Psoas muscle (tissue), 8 donors: ENCODE measurements at places on chromosomes 7 and 10. TPM values are rescaled to one million over a fixed set of nuclear protein-coding genes. Genes with fewer than 3 reads are reported as not detected.

- H3K36me3 ChIP-seq, result no peaks in the 10 kb centered on the region
- no peak for DNase-seq
- H3K27ac ChIP-seq, result no peak overlapping the region
- no peaks in the 10 kb centered on the region for H3K27me3 ChIP-seq
These were observed 126.1 kb downstream of the PLXNA4 start for GRCh38 chr7:132450188-132450587.

DNA sequence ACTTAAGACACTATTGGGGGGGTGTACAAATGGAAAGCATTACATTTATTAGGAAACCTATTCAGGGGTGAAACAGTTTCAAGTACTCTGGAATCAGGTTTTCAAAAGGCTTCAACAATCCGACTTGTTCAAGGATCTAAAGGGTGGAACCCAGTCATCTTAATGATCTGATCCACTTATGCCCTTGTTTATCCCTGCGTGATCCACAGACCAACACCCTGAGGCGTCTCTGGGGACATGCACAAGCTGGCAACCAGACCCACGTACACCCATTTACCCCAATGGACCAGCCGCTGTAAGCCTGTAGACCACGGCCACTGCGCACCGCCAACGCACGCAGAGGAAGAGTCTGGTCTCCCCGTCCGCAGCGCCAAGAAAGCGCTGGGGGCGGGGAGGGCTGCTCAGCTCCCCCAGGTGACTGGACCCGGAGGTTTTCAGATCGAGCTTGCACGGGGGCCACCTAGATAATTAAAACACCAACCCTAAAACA, 13.4 kb downstream of the HNRNPF start:
- H3K27ac ChIP-seq, result peak overlapping the region; percentile 94
- peaks cover 40% of the 10 kb centered on the region for H3K4me1 ChIP-seq
- peaks cover 9% of the 10 kb centered on the region for H3K36me3 ChIP-seq
- peak overlapping the region; percentile 75 for H3K4me3 ChIP-seq
- no peaks in the 10 kb centered on the region for H3K27me3 ChIP-seq

DNA sequence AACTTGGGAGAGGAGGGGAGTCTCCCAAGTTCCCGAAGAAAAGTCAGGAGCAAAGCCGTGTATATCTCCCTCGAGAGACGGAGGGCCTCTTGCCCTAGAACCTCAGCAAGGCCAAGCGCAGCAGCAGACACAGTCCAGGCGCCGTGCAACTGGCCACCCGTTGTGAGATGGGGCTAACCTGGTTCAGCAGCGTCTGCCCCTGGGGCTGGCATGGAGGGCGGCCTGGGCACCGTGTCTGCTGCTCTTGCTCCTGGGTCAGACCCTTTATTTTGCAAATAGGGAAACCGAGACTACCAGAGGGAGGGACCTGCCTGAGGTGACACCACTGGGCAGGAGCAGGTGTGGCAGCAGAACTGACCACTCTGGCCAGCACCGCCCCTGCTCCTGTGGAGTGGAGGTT, 13.4 kb downstream of the ATP5MF start:
- no peaks in the 10 kb centered on the region for H3K4me1 ChIP-seq
- H3K27ac ChIP-seq, result no peak overlapping the region
- H3K36me3 ChIP-seq, result peaks cover 6% of the 10 kb centered on the region
- no peaks in the 10 kb centered on the region for H3K27me3 ChIP-seq
- DNase-seq, result no peak
- H3K4me3 ChIP-seq, result no peak overlapping the region

DNA sequence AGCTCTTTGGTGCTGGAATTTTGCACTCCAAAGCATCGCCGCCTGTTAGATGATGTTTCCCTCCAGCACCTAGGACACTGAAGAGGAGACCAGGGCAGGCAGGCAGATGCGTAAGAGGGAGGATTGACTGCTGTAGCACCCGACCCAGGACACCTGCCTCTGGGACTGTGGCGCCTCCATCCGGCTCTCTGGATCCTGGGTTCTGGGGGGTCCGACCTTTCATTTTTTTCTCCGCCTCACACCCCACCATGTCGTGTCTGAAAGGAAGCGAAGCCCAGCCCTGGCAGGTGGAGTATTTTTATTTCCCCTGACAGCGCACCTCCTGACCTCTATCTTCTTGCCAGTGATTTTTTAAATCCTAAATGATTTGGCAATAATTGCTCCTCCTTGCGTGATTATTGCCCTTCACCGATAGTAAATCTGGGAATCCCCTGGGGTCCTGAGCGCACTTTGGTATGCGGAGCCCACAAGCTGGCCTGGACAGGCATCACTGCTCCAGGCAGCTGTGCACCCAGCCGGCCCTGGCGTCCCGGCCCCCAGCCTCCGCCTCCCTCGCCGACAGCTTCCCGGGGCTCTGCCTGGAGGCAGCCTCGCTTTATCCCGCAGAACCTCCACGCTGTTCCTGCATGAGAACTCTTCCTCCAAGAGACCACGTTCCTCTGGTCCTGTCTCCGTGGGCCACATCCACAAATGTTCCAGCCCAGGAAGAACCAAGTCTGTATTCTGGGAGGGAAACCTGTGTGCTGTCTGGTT, 48.4 kb downstream of the LHPP start:
- H3K27ac ChIP-seq, result no peak overlapping the region
- H3K36me3 ChIP-seq, result no peaks in the 10 kb centered on the region
- DNase-seq, result no peak

GRCh38 chr10:128059266-128059981, 66.8 kb downstream of the MKI67 start:
- H3K27ac ChIP-seq, result no peak overlapping the region
- no peak for DNase-seq
- H3K36me3 ChIP-seq, result no peaks in the 10 kb centered on the region
- H3K27me3 ChIP-seq, result no peaks in the 10 kb centered on the region
- no peaks in the 10 kb centered on the region for H3K4me1 ChIP-seq

DNA sequence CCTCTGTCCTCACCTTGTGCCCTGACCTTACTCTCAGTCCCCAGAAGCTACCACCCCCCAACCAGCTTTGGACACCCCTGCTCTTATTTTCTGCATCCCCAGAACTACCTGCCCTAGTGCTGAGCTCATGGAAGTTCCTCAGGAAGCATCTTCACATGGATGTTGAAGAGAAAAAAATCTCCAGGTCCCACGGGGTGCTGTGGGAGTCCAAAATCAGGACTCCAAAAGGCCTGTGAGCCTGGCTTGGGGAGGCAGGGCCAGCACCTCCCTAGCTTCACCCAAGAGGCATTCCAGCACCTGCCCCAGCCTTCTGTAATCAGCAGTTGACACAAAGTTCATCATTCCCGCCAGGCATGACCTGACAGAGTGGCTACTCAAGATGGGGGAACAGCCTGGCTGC, 20.7 kb upstream of the GDF10 start:
- no peak overlapping the region for H3K27ac ChIP-seq
- no peak overlapping the region for H3K4me3 ChIP-seq
- H3K27me3 ChIP-seq, result no peaks in the 10 kb centered on the region
- H3K36me3 ChIP-seq, result no peaks in the 10 kb centered on the region
- no peak for DNase-seq

- no peak overlapping the region for H3K27ac ChIP-seq
- DNase-seq, result no peak
- peaks cover 10% of the 10 kb centered on the region for H3K4me1 ChIP-seq
- no peaks in the 10 kb centered on the region for H3K27me3 ChIP-seq
- H3K4me3 ChIP-seq, result no peak overlapping the region
These were observed 152.0 kb downstream of the REEP3 start for GRCh38 chr10:63673246-63673645.

DNA sequence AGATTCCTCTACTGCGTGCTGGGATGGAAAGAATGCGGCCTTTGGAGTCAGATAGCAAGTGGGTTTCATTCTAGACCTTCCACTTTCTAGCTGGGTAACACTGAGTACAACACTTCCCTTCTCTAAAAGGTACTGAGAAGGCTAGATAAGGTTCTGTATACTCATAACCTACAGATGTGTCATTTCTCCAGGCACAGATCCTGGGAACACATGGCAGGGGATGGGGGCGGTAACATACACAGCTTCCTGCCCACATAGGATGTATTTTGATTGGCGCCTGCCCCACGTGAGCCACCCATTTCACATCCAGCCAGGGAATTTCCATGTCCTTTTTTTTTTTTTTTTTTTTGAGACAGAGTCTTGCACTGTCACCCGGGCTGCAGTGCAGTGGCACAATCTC, 31.8 kb downstream of the KLRG2 start:
- H3K4me3 ChIP-seq, result no peak overlapping the region
- no peak for DNase-seq
- no peak overlapping the region for H3K27ac ChIP-seq
- H3K27me3 ChIP-seq, result no peaks in the 10 kb centered on the region
- no peaks in the 10 kb centered on the region for H3K36me3 ChIP-seq
- no peaks in the 10 kb centered on the region for H3K4me1 ChIP-seq

- H3K27me3 ChIP-seq, result no peaks in the 10 kb centered on the region
- H3K36me3 ChIP-seq, result no peaks in the 10 kb centered on the region
- no peak for DNase-seq
- H3K4me1 ChIP-seq, result no peaks in the 10 kb centered on the region
These were observed 209.9 kb downstream of the ZNF365 start for GRCh38 chr10:62583876-62584615.

- no peak overlapping the region for H3K27ac ChIP-seq
- no peaks in the 10 kb centered on the region for H3K4me1 ChIP-seq
- H3K27me3 ChIP-seq, result no peaks in the 10 kb centered on the region
- no peak overlapping the region for H3K4me3 ChIP-seq
These were observed 257.6 kb downstream of the MAD1L1 start for GRCh38 chr7:1975179-1975578.

- H3K27me3 ChIP-seq, result no peaks in the 10 kb centered on the region
- no peak for DNase-seq
- no peak overlapping the region for H3K4me3 ChIP-seq
- no peak overlapping the region for H3K27ac ChIP-seq
These were observed 628.7 kb upstream of the AUTS2 start for GRCh38 chr7:68969571-68969970.

GRCh38 chr7:2864999-2865670, 21.0 kb upstream of the GNA12 start:
- no peaks in the 10 kb centered on the region for H3K27me3 ChIP-seq
- no peaks in the 10 kb centered on the region for H3K36me3 ChIP-seq
- H3K27ac ChIP-seq, result no peak overlapping the region
- peak; percentile 67 for DNase-seq
- peaks cover 15% of the 10 kb centered on the region for H3K4me1 ChIP-seq
- no peak overlapping the region for H3K4me3 ChIP-seq

GRCh38 chr7:108167460-108167859, 37.3 kb upstream of the LAMB4 start:
- no peaks in the 10 kb centered on the region for H3K4me1 ChIP-seq
- H3K27ac ChIP-seq, result no peak overlapping the region
- no peaks in the 10 kb centered on the region for H3K27me3 ChIP-seq
- DNase-seq, result no peak

- H3K36me3 ChIP-seq, result no peaks in the 10 kb centered on the region
- no peaks in the 10 kb centered on the region for H3K4me1 ChIP-seq
- H3K27me3 ChIP-seq, result no peaks in the 10 kb centered on the region
- H3K27ac ChIP-seq, result no peak overlapping the region
- H3K4me3 ChIP-seq, result no peak overlapping the region
These were observed 894.9 kb downstream of the NXPH1 start for GRCh38 chr7:9328296-9328695.

GRCh38 chr7:34452363-34452762, 205.7 kb upstream of the NPSR1 start:
- H3K36me3 ChIP-seq, result no peaks in the 10 kb centered on the region
- no peak overlapping the region for H3K27ac ChIP-seq
- H3K4me1 ChIP-seq, result no peaks in the 10 kb centered on the region
- H3K27me3 ChIP-seq, result no peaks in the 10 kb centered on the region

- H3K36me3 ChIP-seq, result no peaks in the 10 kb centered on the region
- H3K4me3 ChIP-seq, result peak overlapping the region; percentile 88
- no peak for DNase-seq
- H3K27ac ChIP-seq, result no peak overlapping the region
These were observed 969 bp downstream of the SLC35G1 start for GRCh38 chr10:93894516-93895378.

DNA sequence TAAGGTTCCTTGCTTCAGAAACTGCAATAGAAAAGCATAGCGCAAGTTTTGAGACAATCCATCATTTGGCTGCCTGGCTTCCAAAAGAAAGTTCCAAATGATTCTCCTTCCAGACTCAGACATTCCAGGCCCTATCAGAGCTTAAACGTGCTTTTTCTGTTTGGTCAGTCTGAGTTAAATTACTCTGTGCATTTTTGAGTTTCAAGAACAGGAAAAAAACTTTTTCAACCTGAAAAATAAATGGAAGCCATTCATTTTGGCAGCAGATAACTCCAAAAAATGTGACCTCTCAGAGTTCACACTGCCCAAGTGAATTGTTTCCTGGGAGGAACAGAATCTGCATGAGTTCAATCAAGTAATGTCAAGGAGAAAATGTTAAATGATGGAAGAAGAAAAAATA, 354.2 kb downstream of the CXCL12 start:
- H3K27ac ChIP-seq, result no peak overlapping the region
- no peak overlapping the region for H3K4me3 ChIP-seq
- H3K4me1 ChIP-seq, result no peaks in the 10 kb centered on the region
- no peaks in the 10 kb centered on the region for H3K27me3 ChIP-seq
- DNase-seq, result no peak
- no peaks in the 10 kb centered on the region for H3K36me3 ChIP-seq

- no peak overlapping the region for H3K4me3 ChIP-seq
- H3K36me3 ChIP-seq, result no peaks in the 10 kb centered on the region
- no peak for DNase-seq
- no peaks in the 10 kb centered on the region for H3K27me3 ChIP-seq
- peaks cover 14% of the 10 kb centered on the region for H3K4me1 ChIP-seq
- no peak overlapping the region for H3K27ac ChIP-seq
These were observed 3.1 kb upstream of the ZNF12 start for GRCh38 chr7:6709808-6710207.

- peak overlapping the region; percentile 97 for H3K27ac ChIP-seq
- no peaks in the 10 kb centered on the region for H3K27me3 ChIP-seq
- H3K4me1 ChIP-seq, result peaks cover 21% of the 10 kb centered on the region
- peak overlapping the region; percentile 90 for H3K4me3 ChIP-seq
- no peak for DNase-seq
These were observed 2.4 kb downstream of the IPMK start for GRCh38 chr10:58265249-58265648.

Gene CALHM2
- 6.5 TPM for total RNA-seq

Gene ELFN1
- 0.46 TPM for total RNA-seq

Gene C10orf90
- total RNA-seq, result not detected

Gene MINDY3
- total RNA-seq, result 11.1 TPM

Gene MAPK8
- 32.3 TPM for total RNA-seq

Gene TET1
- 1.8 TPM for total RNA-seq

Gene NXPH1
- not detected for total RNA-seq

Gene SLC39A12
- total RNA-seq, result not detected

Gene ITGB8
- 0.12 TPM for total RNA-seq

Gene GOLGA7B
- 4.1 TPM for total RNA-seq

Gene MGAM2
- total RNA-seq, result not detected

Gene NPC1L1
- total RNA-seq, result 0.28 TPM

Gene LIPK
- not detected for total RNA-seq

Gene CUTC
- total RNA-seq, result 134 TPM

Gene C7orf57
- not detected for total RNA-seq

Gene FBXW4
- total RNA-seq, result 69.0 TPM

Gene CYP3A4
- total RNA-seq, result 0.34 TPM

Gene MAD1L1
- total RNA-seq, result 15.0 TPM

Gene TAC1
- total RNA-seq, result not detected

Gene PPIA
- 463 TPM for total RNA-seq

Gene CCNY
- 51.0 TPM for total RNA-seq

Gene CFAP58
- total RNA-seq, result 0.69 TPM
